Astrocyte of the cerebellum (primary cell): ENCODE measurements at places on chromosomes 7 and 10.

DNA sequence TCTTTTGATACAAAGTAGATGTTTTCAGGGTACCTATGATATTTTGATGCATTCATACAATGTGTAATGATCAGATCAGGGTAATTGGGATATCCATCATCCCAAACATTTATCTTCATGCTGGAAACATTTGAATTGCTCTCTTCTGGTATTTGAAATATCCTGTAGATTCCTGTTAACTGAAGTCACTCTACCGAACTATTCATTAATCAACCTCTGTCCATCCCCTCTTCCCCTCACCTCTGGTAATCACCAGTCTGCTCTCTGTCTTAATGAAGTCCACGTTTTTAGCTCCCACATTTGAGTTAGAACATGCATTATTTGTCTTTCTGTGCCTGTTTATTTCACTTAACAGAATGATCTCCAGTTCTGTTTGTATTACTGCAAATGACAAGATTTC, 11.3 kb downstream of the MTG1 start:
- DNase-seq: no peak

DNA sequence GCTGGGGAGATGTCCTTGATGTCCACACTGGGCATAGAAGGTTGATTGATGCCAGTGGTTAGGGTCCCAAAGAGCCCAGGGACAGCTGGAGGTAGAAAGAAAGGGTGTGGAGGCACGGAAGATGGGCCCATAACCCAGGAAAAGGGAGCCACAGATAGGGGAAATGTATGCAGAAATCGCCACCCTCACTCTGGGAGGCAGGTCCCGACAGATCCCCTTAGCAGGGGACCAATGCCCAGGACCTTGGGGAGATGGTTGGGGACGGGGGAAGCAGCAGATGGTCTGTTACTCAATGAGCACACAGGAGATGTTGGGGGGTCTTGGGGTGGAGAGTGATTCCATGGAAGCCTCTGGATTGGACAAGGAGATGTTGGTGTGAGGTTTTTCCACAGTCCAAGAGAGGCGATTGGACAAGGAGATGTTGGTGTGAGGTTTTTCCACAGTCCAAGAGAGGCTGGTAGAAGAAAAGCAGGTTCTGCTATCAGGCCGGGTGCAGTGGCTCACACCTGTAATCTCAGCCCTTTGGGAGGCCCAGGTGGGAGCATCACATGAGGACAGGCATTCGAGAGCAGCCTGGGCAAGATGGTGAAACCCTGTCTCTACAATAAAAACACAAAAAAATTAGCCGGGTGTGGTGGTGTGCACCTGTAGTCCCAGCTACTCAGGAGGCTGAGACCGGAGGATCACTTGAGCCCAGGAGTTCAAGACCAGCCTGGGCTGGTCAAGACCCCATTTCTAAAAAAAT, 7.0 kb upstream of the PPP1R35 start:
- DNase-seq: no peak

GRCh38 chr7:12692479-12693259, 5.2 kb downstream of the ARL4A start:
- no peak for DNase-seq

DNA sequence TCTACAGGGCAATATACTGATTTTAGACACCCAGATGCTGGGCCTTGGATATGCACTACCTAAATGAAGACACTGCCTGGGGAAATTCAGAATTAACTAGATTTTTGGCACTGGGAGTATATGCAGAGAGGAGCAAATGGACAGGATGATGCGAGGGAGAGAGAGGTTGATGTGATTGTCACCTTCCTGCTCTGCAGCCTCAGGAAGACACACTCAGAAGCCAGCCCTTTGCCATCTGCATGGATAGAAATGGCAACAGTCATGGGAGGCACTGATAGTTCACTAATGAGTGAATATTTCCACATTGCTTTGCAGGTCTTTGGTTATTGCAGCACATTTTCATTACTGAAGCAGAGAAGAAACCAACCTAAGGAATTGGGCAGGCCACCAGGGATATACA, 397.2 kb upstream of the NFE2L3 start:
- no peak for DNase-seq

GRCh38 chr7:26618898-26619297, 245.5 kb downstream of the SKAP2 start:
- DNase-seq: no peak

DNA sequence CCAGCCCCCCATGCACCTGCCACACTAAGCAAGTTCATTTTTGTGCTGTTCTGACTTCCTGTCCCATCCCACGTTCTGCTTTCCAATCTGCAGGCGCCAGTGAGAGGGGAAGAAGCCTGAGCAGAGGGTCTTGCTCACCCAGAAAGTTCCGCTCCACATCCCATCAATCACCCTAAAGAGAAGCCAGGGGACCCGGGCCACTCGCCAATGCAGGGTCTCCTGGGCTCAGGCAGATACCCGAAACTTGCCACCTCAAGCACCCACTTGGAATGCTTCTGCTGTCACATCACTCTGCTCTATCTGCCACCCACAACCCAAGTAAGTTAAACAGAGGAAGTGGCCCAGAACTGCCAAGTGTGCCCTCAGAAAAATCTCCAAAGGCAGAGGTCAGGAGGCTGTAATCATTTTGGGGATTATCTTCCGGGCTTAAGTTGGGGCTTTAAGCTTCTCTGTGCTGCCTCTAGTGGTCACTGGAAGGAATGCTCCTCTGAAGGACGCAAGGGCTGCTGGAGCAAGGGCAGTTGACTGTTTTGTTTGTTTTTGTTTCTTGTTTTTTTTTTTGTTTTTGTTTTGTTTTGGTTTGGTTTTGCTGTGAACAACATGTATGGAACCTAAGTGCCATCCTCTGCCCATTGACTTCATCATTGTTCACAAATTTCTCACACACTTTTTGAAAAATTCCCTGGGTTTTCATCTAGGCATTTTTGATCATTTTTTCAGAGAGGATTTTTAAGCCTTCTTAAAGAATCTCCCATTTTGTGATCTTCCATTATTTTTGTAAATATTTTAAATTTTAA, 25.5 kb downstream of the PRR15 start:
- DNase-seq: no peak

GRCh38 chr7:66697449-66698438, 42.8 kb upstream of the RABGEF1 start:
- peak; percentile 23 for DNase-seq

GRCh38 chr10:131838966-131839742, 61.7 kb upstream of the PPP2R2D start:
- DNase-seq: no peak

- peak; percentile 3 for DNase-seq
Observed at GRCh38 chr10:98074315-98074911, 44.0 kb upstream of the CRTAC1 start.

- no peak for DNase-seq
Observed at GRCh38 chr10:22365644-22366434, 20.5 kb downstream of the SPAG6 start.

DNA sequence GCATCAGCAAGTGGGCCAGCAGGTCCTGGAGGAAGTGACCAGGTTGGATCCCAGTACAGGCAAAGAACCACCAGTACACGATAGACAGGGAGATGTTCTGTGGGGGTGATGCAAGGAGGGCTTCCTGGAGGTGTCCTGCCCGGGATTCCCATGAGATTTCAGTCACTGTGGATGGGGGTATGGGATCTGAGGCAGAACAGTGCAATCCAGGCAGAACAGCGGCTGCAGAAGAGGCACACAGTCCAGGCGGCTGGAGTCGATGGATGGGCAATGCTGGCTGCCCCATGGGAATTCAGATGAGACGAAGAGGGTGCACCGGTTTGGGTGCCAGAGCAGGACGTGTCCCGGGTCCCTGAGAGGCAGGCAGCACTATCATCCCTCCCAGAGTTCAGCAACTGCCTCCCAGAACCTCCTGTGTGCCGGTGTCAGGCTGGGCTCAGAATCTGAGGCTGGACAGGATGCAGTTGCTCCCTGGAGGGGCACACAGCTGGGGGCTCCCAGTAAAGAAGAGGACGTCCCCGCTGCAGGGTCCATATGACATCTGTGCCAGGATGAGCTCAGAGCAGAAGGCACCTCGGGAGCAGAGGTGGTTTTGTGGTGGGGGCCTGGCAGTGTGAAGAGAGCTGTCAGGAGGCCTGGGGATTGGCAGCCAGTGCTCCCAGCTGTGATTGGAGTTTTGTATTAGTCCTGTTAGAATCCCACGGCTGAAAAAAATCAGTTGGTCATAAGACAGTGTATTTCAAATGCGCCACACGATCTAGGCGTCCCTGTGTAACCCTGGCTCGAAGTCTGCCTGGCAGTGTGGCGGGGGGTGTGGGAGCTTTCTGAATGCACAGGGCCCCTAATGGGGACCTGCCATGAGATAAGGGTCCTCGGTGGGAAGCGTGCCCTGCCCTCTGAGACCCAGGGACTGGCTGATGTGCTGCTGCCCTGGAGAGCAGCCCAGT, 3.2 kb downstream of the KNDC1 start:
- no peak for DNase-seq

- DNase-seq: no peak
Observed at GRCh38 chr7:5083311-5083711, 37.7 kb downstream of the RBAK start.

GRCh38 chr10:106636766-106637491, 527.6 kb downstream of the SORCS1 start:
- no peak for DNase-seq

- DNase-seq: no peak
Observed at GRCh38 chr7:25906003-25906402, 246.0 kb upstream of the NFE2L3 start.

DNA sequence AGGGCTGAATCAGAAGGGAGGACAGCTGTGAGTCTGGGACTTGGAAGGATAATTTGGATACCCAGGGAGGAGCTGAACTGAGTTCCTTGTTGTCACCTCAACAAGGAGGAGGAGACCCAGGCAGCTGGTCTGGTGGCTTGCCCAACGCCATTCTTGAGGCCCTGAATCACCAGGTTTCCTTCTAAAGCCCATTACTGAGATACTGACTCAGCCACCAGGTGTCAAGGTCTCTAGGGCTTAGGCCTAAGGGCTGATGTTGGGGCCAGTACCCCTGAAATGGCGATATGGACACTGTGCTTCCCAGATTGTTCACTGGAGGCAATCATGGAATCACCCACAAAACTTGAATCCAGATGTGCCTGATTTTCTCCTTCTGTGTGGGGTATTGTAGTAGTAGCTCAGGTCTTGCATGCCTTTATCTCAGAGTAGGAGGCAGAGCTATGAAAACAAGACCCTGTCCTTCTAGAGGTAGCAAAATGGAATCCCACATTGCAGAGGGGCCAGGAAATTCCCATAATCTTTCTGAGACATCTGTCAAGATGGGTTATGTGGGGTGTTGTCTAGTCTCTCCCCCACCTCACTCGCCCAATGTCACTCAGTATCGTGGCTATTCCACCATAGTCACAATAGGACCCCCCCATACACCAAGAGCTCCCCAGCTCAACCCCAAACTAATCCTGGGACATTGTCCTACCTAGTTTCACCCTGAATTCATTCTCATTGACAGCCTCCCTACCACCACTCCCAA, 1.8 kb upstream of the ATG9B start:
- no peak for DNase-seq

DNA sequence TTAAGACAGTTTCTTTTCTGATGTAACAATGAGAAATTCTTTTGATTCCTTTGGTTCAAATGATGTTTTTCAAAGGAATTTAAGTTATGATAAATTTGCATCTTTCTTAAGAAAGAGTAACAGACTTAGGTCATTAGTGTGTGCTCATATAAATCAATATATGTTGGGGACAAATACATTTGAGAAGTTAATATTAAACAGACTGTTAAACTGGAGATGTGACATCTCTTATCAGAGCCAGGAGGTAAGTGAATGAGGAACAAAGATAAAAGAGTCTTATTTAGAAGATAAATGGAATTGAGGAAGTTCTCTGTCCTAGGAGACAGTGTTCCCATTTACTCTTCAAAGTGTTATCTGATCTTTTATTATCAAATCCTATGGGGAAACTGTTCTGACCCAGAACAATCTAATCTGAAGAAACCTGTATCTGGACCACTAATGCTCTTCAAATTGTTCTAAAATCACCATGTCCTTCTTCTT, 104.8 kb upstream of the LAMB4 start:
- no peak for DNase-seq

DNA sequence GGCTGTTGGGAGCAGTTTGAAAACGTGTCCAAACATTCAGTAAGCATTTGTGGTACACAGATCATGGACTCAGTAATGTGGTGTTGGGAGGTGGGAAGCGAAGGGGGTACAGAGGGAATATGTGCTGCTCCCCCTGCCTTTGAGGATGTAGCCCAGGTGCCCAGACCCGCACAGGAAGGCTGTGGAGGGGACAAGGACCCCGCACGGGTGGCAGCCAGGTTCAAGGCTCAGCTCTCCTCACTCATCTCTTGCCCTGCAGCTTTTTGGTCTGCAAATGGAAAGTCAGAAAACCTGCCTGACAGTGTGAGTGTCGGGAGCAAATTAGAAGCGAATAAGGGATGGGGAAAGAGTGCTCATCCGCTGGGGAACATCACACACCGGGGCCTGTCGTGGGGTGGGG, 27.3 kb upstream of the EN2 start:
- no peak for DNase-seq
